ENCODE measurements at places on chromosomes 13 and 19.

GRCh38 chr19:40284501-40285352 is at the start of gene AKT2:
TSS of gene AKT2 (minus strand) at chr19:40285345. CDS start at chr19:40265267, 20,078 bp downstream.
- peak; percentile 24 for DNase-seq

GRCh38 chr19:29404951-29405727 is 120.7 kb upstream of the VSTM2B start:
- DNase-seq, result no peak

- DNase-seq, result no peak
Observed at GRCh38 chr13:43088093-43088511, 64.7 kb downstream of the DNAJC15 start.

GRCh38 chr13:50322006-50322405 is 306.8 kb downstream of the KCNRG start:
- DNase-seq, result no peak

GRCh38 chr13:108463340-108463739 is 166.1 kb upstream of the MYO16 start:
- DNase-seq, result no peak

GRCh38 chr13:99505814-99506269 is 4.6 kb downstream of the TM9SF2 start:
- no peak for DNase-seq

DNA sequence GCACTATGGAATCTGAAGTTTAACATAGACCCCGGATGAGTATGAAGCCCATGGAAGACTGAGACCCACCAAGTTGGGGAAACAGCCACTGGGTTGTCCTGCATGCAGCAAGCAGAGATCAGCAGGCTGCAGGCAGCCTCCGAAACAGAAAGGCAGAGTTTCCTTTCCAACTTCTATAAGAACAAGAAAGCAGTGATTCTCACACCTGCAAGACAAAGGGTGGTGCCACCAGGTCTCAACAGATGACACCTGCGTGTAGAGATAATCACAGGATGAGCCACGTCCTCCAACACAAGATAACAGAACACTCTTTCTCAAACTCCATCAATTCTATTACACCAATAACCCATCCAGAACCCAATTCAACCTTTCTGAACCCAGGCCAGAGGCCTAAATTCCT is 457.9 kb downstream of the FOXO1 start:
- no peak for DNase-seq

- DNase-seq, result no peak
Observed at GRCh38 chr13:66138172-66138811, 1091.8 kb downstream of the PCDH9 start.

Measured in dermis microvascular lymphatic vessel endothelial cell (primary cell).